ENCODE measurements at places on chromosomes 11 and 22.

DNA sequence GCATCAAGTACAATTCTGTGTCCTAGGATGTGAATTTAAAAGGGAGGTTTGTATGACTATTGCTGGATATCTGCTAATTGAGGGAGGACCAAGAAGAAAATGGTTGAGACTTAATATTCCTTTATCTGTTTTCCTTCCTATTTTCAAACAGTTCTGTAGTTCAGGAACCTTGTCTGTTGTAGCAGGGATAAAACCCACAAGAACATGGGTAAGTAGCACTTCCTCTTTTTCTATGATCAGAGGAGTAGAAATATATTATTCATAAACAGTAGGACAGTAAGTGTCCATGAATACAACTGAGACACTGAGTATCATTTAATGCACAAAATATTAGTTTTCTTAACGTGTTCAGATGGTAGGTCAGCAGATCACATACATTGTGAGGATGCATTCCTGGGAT is 7.6 kb downstream of the MS4A3 start:
- no peak for DNase-seq

- DNase-seq = no peak
These were observed 8.4 kb upstream of the CTR9 start for GRCh38 chr11:10742460-10743208.

DNA sequence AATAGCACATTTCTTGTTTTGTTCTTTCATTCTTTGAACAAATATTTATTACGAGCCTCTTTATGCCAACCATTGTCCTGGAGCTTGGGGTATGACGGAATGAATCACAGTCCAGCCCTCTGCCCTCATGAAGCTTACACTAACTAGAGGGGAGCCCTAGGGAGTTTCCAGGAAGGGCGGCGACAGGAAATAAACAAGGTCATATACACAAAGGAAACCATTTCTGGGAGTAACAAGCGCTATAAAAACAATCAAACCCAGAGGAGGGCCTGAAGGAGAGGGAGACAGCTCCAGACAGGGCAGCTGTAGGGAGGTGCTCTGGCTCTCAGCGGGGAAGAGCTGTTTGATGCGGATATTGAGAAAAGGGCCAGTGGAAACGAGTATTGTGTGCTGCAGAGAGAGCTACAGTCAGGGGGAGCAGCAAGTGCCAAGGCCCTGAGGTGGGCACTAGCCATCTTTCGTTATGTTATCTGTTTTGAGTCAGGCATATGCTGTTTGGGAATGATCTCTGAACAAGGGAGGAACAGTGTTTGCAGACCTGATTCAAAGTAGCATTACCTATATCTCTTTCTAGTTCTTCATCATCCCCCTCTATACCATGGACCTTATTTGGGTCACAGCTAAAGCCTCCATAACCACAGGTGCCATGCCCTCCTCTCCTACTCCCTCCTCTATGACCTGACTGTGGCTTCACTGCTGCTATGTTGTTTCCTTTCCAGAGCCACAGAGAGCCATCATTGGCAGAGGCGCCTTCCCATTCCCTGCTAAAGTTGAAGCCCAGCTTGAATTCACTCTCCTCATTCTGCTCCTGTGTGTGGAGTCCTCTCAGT is 15.3 kb upstream of the ZBTB16 start:
- DNase-seq = no peak

- no peak for DNase-seq
These were observed 18.5 kb upstream of the QSER1 start for GRCh38 chr11:32874132-32874531.

DNA sequence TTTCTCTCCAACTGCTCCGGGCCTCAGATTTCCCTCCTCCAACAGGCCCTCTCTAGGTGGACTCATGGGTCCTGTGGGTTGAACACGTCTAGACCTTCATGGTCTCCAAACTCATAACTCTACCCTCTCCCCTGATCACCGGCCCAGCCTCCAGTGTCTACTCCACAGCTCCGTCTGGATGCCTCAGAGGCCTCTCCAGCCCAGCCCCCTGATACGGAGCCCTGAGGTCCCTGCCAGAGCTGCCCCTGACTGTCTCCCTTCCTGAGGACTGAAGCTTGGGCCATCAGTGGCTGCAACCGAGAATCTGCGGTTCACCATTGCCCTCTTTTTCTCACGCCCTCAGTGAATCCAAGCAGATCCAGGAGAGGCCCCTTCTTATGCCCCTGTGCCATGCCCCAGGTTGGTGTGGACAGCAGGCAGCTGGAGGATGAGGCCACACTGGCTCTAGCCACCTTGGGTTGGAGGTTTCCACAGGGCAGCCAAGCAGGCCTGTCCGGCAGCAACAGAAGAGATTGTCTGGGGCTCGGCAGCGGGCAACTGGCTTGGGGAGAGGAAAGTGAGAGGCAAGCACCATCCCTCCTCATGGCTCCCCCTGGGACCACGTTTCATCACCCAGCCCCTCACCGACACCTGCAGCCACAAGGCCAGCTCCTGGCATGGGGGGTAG is 104.6 kb upstream of the FGF3 start:
- DNase-seq = no peak

GRCh38 chr11:122085264-122085663 is 30.8 kb downstream of the BLID start:
- no peak for DNase-seq

- no peak for DNase-seq
These were observed 34.2 kb upstream of the FTH1 start for GRCh38 chr11:62001450-62002191.

- no peak for DNase-seq
These were observed 8.6 kb downstream of the SNAP29 start for GRCh38 chr22:20867179-20868024.

DNA sequence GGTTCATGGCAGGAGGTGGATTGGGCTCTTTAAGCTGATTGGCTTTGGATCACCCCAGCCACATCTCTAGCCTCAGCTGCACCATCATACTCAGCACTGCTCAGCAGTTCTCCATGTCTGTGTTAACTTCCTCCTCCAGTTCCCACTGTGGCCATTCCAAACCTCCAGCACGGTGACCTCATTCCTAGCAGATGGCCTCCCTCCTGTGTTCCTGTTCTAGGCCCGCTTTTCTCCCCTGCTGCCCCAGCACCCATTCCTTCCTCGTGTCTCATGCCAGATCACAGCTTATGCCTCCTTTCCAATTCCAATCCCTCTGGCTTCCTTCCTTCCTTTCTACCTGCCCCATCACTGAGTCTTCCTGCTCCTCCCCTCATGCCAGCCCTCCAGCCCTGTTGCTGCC is 96.1 kb downstream of the MICAL2 start:
- no peak for DNase-seq

DNA sequence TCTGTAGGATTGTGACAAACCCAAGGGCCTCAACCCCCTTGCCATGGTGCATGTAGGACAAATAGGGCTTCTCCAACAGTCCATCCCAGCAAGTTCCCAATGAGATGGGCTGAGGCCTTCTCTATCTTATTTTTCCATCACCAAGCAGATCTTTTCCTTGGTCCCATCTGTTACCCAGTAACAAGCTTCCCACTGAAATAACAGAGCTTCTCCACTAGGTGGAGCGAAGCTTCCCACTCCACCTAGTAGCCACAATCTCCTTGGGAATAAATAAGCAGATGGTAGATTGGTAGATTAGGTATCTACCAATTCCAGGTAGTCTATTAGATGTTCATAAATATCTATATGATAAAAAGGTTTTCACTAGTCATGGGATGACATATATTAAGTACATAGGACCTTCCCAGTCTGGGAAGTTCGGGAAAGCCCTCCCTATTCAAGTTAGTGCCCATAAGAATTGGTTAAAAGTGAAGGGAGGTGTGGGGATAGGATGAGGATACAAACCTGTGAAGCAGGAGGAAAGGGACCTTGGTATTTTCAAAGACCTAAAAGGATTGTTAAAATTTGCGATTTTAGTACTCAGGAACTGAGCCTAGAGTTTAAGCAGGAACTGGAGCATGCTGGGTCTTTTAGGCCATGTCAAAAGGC is 5.9 kb upstream of the OR52L1 start:
- no peak for DNase-seq

DNA sequence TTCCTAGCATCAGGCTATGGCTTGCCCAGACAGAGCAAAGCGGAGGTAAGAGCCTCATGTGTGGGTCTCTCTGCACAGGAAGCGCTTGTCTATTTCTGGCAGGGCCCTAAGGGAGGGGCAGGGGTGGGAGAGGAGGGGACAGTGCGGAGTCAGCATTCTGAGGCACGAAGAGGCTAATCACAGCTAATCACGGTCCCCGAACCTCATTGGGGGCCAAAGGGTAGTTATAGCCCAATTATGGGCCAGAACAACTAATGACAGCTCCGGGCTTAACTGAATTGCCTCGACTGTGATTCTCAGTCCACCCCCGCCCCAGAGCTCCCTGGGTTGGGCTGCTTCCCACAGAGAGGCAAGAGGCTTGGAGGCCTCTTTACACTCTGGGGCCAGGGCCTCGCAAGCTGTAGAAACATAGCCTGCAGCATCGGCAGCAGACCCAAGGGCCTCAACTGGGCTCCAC is 72.7 kb upstream of the PRDM11 start:
- no peak for DNase-seq

DNA sequence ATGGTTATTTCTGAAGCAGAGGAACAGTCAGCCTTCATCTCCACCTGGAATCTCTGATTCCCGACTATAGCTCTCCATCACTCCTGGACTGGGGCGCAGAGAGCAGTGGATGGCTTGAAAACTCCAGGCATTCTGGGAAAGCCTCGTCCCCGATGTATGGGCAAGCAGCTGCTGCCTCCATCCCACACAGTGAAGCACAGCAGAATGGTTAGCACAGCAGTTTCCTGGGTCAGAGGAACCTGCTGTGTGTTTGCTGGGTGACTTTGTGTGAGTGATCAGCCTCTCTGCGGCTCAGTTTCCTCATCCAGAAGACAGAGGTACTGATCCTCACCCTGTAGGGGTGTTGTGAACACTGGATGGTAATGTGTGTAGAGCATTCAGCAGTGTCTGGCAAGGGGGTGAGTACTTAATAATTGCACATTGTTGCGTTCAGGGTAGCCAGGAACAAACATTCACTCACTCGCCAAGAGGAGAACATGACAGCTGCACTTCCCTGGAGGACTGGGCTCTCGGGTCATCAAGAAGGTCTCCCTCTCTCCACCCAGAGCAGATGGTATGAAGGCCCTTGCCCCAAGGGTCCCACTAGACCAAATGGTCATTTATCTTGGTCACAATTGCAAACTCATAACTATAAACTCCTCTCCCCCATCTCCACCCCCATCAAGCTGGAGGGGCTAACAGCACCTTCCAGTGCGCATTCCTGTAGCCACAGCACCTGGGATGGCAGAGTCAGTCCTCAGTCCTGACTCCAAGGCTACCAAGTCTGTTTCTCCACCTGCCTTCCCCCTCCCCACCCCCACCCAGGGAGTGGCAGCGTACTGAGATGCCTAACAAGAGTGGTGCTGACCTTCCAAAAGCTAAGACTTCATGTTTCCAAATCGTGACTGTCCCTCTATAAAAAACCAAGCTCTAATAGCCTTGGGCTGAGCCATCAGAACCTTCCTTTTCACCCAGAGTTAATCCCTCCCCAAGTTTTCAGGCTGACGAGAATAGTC is 1.5 kb upstream of the CHST1 start:
- no peak for DNase-seq

- no peak for DNase-seq
These were observed 51.6 kb downstream of the LGR4 start for GRCh38 chr11:27420722-27421572.

- no peak for DNase-seq
These were observed 57.6 kb downstream of the FBXO7 start for GRCh38 chr22:32531931-32532819.

DNA sequence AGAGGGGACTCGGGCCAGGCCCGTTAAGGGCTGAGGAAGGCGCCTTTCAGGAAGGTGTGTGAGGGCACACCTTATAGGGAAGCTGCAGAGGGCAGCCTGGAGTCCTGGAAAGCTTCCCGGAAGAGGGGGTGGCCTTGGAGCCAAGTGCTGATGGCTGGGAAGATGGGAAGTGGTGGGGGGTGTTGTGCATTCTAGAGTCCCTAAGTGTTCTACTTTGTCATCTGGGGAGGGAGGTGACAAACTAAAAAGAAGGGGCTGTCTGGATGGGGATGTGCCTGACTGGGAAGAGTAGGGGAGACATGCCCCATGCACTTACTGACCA is 6.8 kb downstream of the ZDHHC8 start:
- no peak for DNase-seq

Measured in SHP77 treated with DMSO at 0.1 percent for 48 hours (cell line).